NCI-H2029 treated with DMSO at 0.1 percent for 48 hours (cell line): ENCODE measurements at places on chromosomes 3 and 15.

GRCh38 chr3:182862159-182862860 is 69.0 kb downstream of the ATP11B start:
- no peak for DNase-seq

- DNase-seq: no peak
Observed at GRCh38 chr3:35690271-35690670, 50.9 kb downstream of the ARPP21 start.

GRCh38 chr3:14706096-14706495 is 31.2 kb downstream of the C3orf20 start:
- no peak for DNase-seq

DNA sequence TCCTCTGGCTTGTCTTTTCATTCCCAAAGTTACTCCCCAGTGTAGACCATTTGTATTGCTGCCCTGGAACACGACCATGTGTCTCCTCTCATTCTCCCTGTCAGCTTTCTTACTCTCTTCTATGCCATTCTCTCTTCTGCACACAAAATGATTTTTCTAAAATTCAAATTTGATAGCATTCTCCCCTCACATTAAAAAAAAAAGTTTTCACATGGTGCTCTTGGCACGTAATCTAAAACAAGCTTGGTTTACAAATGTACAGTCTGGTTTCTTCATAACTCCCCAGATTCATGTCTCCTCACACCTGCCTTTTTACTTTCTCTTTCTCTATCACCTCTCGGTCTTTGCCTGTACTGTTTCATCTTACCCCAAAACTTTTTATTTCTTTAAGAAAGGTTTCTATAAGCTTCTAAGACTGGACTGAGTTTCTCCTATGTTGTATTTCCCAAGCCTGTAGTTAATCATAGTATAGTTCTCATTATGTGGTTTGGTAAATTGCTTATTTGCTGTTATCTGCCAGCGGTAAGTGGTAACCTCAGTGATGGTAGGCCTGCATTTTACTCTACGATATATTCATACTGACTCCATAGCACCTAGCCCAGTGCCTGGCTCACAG is 31.2 kb downstream of the BCHE start:
- peak; percentile 16 for DNase-seq
